ENCODE measurements at places on chromosomes 7 and 10. TPM values are rescaled to one million over a fixed set of nuclear protein-coding genes. Genes with fewer than 3 reads are reported as not detected.

TBC1D12 gene
- polyA plus RNA-seq: 16.0 TPM

ACTR3C gene
- polyA plus RNA-seq: 8.7 TPM

FAM180A gene
- not detected for polyA plus RNA-seq

ZNF394 gene
- polyA plus RNA-seq: 12.1 TPM

EPC1 gene
- polyA plus RNA-seq: 63.9 TPM

OR9A2 gene
- not detected for polyA plus RNA-seq

ADAM22 gene
- 13.2 TPM for polyA plus RNA-seq

- DNase-seq: no peak
Observed at GRCh38 chr7:45713669-45714520, 139.7 kb downstream of the ADCY1 start.

DNA sequence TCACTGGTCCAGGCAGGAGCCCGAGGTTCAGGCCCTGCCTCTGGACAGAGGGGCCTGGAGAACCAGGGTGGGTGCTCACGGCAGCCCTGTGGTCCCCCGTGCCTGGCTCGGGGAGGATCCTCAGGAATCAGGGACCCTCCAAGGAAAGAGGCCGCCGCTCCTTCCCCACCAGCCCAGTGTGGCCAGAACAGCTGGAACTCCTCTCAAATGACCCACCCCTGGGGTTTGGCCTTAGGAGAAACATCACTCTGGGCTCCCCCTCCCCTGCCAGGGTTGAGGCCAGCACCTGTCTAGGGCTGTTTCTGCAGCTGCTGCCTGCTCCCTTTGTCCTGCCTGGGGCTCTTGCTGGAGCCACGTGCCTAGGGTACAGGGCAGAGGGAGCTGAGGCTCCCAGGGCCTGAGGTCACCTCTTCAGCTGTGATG is 161.0 kb downstream of the RNF216 start:
- no peak for DNase-seq

- no peak for DNase-seq
Observed at GRCh38 chr7:78529392-78529791, 730.8 kb downstream of the PHTF2 start.

GRCh38 chr7:66352071-66352470 is 146.9 kb downstream of the TPST1 start:
- DNase-seq: no peak

GRCh38 chr10:63415640-63416244 is 50.0 kb downstream of the JMJD1C start:
- DNase-seq: no peak

- no peak for DNase-seq
Observed at GRCh38 chr7:16840094-16840493, 35.3 kb upstream of the AGR2 start.

DNA sequence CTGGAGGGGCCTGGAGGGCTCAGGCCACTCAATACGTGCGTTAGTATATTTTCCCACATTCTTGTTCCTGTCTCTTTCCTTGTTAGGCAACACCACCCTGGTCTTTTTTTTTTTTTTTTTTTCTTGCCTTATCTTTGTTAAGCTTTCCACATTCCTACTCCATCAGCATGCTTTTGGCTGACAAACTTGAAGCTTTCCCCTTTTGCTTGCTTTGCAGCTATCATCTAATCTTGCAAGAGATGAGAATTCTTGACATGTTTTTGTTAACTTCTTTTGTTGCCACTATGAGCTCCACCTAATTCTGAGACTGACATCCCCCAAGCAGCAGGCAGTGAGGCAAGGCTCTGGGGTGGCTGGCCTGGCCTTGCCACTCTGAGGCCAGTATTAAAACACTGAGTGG is 52.5 kb upstream of the NRP1 start:
- no peak for DNase-seq

- DNase-seq: no peak
Observed at GRCh38 chr10:8181496-8182157, 127.1 kb downstream of the GATA3 start.

DNA sequence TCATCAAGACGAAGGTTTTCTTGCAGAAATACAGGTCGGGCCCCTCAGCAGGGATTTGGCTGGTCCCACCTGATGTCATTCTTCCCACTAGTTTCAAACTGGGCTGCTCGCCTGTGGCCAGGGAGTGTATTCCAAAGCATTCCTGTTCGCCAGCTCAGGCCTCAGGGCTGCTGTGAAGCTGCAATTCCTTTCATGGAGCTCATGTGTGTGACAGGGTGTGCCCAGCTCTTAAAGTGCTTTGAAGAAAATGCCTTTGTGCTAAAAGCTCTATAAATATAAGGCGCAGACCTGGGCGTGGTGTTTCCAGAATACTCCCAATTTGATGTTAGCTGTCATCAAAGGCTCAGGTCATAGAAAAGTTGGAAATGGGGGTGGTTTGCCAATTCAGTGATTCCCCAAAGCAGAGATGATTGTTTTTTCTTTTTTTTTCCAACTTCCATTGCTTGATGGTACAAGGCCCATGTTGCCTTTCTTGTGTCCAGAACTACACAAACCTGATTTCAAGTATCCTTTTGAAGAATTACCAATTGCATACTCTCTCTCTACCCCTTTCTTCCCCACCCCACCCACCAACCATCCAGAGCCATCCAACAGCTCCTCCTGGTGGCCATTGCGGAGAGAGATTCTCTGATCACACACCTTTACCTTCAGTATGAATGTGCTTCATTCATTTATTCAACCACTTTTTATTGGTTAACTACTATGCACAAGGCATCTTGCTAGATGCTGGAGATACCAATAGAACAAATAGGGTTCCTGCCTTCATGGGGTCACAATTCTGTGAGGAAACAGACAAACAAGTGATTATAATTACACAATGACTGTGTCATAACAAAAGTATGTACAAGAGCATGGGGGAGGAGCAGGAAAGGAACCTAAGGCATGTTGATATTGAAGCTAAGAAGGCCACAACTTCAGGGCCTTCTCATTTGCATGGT is 297.3 kb upstream of the LYZL1 start:
- DNase-seq: no peak

DNA sequence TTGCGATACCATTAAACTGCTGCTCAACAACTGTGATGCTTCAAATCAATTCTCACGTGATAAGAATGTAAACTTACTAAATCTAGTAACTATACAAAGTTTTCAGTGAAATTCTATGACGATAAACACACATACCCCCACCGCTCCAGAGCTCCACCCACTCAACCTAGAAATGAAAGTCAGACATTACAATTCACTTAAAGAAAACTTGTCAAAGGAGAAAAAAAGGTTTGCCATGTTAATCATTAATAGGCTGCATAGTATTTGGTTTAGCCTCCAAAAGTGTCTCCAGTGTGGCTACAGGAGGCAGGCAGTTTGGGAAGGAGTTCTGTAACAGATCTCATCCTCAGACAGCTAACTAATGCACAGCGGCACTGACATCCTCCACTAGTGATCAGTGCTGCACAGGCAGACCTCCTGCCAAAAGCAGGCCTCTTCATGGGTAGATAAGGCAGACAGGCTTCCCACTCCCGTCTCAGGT is 3.1 kb downstream of the HERPUD2 start:
- DNase-seq: no peak

Measured in renal pelvis (tissue), 12 donors.